ENCODE measurements at places on chromosomes 6 and 20.

DNA sequence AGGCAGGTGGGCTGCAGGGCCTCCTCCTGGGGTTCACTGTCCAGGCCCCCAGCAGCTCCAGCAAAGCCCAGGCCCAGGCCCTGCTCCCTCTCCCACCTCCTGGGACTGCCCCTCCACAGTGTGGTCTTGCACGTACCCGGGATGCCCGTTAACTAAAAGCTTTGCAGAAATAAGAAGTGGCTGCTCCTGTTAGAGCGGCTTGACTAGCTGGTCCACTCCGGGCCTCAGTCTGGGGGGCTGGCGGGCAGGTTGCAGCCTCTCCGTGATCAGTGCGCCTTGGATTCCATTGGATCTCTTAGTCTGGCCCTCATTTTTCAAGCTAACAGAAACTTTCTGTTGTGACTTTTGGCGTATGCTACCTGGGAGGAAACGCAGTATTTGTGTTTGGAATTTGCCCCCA lies 26.9 kb downstream of the SLCO4A1 start:
- DNase-seq = no peak

DNA sequence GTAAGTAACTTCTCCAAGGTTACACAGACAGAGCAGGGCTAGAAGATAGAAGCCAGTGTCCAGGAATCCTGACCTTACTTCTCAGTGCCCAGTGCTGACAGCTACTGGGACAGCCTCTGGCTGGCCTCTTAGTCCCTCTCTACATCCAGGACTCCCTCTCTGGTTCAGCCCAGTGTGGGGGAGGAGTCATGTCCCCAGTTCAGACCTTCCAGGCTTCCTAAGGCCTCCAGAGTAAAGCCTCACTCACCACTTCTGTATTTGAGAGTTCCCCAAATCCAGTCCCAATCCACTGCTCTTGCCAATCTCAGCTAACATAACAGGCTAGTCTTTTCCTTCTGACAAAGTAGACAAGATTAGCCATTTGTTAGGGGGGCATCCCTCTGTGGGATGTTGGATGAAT lies 36.9 kb upstream of the EPB41L1 start:
- DNase-seq = no peak

GRCh38 chr6:113205553-113205952 lies 651.6 kb upstream of the MARCKS start:
- DNase-seq = no peak

DNA sequence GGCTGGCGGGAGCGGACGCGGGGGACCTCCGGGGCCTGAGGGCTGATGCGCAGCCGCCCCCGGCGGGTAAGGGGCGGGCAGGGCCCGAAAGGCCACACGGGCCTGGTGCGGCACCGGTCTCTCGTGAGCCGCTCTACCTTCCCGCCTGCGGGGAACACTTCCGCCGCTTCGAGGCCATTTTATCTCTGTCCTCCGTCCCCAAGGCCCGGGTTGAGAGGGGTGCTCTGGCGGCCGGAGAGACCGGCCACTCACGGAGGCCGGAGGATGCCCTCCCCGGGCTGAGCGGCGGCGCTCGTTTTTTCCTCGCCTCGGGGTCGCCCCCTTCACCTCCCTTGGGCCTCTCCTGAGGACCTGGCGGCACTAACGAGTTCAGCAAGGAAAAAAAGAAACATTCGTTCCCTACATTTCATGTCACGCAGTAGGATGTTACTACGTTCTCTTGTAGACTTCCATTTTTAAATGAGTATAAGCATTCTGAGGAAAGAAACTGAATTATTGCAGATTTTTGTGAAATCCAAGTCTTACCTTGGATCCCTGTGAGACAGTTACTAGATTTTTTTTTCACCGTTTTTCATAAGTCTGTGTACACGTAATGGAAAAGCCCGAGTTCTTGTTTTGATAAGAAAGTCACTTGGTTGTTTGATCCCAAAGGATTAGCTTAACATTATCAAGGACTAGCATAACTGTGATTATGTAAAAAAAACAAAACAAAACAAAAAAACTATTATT lies 575 bp downstream of the WTAP start:
- peak; percentile 72 for DNase-seq

- no peak for DNase-seq
Observed at GRCh38 chr20:62469352-62469751, 6.4 kb downstream of the GATA5 start.

- no peak for DNase-seq
Observed at GRCh38 chr6:142444376-142444775, 142.6 kb downstream of the ADGRG6 start.
